ENCODE measurements at places on chromosomes 7 and 10.

- no peak for DNase-seq
These were observed 83.3 kb upstream of the GSDME start for GRCh38 chr7:24840563-24840962.

GRCh38 chr7:30733216-30733615 lies 18.7 kb upstream of the INMT start:
- no peak for DNase-seq

DNA sequence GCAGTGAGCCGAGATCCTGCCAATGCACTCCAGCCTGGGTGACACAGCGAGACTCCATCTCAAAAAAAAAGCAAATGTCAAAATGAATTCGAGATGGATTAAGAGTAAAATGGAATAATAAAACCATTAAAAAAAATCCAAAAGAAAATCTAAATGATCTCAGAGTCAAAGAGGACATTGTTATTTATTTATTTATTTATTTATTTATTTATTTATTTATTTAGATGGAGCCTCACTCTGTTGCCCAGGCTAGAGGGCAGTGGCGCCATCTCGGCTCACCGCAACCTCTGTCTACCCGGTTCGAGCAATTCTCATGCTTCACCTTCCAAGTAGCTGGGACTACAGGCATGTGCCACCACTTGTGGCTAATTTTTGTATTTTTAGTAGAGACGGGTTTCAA lies 349.2 kb downstream of the ANKRD30A start:
- no peak for DNase-seq

DNA sequence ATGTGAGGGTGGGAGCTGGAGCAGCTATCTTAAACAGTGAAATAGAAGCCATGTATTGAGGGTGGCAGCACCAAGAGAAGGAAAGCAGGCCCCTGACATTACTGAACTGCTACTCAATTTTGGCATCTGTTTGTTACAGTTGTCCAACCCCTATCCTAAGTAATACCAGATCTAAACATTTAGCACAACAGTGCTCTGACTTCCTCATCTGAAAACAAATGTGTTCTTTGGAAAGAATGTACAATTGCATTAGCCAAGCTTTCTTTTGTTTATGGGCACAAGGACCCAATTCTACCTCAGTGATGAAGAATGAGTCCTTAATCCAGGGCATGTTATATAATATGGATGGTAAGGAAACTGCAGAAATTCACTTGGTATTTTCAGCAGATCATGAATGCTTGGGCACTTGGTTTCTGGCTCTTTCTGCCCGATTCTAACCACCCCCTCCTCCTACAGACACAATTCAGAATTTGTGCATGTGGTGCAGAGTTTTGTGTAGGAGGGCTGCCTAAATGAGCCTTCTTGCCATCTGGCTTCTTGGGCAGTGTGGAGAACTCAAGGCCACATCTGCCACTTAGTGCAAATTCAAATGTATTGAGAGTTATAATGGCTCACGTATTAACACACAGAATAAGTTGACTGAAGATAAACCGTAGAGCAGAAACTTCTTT lies 36.9 kb upstream of the KMT2E start:
- peak; percentile 71 for DNase-seq

DNA sequence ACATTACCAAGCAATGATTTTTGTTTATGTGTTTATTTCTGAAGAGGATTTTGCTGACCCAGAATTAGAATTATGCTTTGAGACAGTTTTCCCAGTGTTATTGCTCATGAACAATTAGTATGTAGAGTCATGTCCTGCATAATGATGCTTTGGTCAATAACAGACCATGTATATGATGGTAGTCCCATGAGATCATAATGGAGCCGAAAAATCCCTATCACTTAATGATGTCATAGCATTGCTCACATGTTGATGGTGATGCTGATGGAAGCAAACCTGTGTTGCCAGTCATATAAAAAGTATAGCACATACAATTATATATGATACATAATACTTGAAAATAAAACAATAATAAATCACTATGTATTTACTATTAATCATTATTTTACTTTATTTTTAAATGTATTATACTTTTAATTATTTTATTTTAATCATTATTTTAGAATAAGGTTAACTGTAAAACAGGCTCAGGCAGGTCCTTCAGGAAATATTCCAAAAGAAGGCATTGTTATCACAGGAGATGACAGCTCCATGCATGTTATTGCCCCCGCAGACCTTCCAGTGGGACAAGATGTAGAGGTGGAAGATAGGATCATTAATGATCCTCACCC lies 33.5 kb downstream of the AHR start:
- no peak for DNase-seq

DNA sequence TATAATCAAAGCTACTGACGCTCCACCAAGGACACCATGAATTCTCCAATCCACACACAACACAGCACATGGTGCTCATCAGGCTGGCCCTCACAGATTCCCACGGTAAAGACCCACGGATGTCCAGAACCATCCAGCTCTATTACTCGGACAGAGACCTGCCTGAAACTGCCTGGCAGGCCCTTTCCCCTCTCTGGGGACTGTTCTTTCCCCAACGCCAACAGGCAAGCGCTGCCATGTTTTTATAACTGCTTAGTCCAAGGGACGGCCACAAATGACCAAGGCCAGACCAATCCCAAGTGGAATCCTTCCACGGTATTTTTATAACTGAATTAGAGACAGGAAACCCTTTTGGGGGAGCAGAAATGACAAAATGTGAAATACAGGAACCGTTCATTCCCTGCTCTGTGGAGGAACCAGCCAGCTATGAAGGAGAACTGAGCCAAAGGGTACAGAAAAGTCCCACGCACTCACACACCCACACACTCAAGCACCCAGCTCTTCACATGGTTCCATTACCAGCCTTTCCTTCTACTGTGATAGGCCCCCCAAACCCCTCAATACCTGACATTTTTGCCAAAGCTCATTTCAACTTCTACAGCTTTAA lies 4.1 kb downstream of the PIP4K2A start:
- DNase-seq = no peak

- peak; percentile 69 for DNase-seq
These were observed 37.4 kb upstream of the KDM7A start for GRCh38 chr7:140214075-140214684.

DNA sequence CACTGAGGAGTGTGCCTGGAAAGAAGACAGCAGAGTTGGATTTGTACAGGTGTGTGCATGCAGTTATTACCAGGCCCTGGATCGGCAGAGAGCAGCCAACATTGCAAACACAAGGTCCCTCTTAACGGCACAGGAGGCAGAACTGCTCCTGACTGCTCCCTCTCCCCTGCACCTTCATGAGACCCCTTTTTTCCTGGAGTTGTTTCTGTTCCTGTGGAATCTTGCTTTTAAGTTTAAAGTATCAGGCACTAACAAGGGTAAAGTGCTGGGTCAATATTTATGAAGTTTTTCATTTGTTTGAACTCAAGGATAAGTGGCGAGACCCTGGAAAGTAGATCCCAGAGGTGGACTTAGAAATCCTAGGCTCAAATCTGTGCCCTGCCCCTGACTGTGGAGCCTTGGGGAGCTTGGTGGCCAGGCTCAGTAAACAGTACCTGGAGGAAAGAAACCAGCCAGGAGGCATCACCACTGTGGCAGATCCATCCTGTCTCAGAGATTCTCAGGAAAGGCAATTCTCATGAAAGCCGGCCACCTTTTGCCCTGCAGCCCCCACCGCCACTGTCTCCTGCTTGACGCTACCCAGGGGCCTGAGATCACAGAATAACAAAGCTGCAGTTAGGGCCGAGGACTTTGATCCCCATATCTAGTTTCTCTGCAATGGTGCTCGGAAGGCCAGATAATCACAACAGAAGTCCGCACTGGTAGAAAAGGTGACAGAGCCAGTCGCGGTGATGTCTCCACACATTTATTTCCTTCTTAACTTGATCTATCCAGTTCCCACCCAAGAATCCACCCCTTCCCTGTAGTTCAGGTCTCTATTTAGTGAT lies 36.7 kb downstream of the DDC start:
- DNase-seq = no peak
